ENCODE measurements at places on chromosomes 5 and 9.

DNA sequence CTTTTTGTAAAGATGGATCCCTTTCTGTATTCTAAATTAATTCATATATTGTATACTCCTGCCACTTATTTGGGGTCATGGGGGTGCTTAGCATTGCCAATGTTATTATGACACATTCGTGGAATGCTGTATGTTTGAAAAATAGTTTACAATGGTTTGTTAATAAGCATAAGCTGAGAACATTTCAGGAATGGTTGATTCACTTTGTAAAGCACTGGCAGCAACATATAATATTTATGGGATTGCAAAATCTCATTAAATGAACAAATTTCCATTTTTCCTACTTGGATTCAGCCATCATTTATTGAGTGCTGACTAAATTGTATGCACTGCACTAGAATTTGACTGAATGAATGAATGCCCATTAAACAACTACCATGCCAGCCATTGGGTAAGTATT lies 215.2 kb upstream of the KLF4 start:
- no peak for DNase-seq

- peak; percentile 72 for DNase-seq
These were observed 76.6 kb upstream of the SPTLC1 start for GRCh38 chr9:92191801-92192200.

GRCh38 chr9:116365056-116365471 lies 211.5 kb downstream of the PAPPA start:
- peak; percentile 71 for DNase-seq

DNA sequence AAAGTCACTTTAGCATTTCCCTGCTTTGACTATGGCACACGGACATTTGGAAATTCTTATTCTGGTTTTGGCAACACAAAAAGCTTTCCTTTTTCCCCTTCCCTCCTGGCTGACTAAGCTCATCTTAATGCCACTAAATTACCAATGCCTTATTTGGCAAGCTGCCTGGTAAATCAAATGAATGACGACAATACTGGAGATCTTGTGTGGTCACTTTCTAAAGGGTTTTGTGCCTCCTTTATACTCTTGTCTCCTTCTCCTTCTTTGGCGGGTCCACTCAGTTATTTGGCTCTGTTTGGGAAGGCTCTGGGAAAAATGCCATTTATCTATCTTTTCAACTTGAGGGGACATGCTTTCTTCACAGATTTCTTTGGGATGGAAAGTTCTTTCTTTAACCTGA lies 34.9 kb downstream of the SH3GL2 start:
- peak; percentile 12 for DNase-seq

DNA sequence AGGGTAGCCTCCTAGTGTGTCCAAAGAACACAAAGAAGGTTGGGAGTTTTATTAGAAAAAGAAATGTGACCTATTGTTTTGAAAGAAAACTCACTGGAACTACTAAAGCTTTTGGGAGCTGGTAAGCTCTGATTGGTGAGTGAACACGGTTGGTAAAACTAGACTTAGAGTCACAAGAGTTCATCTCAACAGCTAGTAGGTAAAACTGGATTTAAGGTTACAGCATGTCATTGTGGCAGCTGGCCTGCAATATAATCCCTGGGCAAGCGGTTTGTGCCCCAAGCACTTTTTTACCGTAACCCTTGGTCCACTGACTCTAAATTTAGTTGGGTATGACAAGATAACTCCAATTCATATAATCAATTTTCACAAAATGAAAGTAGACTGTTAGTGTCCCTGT lies 47.4 kb downstream of the UBAP2 start:
- DNase-seq = no peak

DNA sequence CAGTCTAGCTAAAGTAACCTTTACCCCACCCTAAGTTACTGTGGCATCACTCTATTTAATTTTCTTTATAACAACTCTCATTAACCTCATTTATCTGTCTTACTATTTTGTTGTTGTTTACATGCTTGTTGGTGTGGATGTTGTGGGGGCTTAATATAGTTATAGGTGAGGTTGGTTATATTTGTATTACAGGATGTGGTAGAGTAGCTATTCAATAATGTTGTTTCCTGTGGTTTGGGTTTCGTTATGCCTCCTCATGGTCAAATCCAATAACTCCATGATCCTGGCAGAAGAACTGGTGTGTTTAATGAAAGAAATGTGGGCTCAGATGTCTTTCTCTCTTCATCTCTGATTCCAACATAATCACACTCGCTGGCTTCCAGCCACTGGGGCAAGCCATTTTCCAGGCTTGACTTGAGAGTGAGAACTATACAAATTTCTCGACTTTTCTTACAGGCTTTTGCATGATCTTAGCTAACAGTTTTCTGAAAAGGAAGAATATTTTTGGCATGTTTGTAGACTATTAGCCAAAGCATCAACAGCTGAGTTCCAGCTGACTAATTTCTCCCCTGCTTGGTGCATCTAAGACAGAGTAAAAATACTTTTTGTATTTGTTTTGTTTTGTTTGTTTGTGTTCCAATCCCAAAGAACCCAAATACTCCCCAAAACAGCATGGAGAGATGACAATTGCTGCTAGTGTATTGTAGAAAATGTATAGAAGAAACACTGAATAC lies 303.7 kb upstream of the PAPPA start:
- DNase-seq = peak; percentile 55

DNA sequence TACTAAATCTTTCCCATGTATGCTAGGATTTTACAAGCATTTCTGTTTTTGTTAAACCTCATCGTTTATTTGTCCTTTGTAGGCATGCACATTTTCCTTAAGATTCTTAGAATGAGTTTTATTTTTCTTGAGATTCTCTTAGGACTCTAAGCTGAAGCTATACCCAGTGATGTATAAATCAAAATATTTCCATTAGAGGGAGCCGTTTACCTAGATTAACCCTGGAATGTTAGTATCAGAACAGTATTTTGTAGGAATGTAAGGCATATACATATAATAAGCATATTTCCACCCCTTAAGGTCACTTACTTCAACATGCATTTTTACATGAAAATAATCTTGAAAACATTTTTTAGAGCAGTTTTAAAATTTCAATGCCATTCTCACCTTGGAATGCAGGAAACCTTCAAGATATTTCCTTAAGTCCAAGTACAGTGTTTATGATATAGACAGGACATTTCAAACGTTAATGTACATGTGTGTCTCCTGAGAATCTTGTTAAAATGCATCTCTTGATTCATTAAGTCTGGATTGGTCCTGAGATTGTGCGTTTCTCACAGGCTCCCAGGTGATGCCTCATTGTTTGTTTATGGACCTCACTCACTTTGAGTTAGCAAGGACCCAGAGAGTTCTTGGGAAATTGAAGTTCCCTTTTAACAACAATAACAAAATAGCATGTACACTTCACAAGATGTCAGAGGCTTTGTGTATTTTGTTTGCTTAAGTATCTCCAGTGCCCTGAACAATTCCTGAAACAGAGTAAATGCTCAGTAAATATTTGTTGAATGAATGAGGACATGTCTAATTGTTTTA lies 34.9 kb upstream of the FCHO2 start:
- peak; percentile 55 for DNase-seq

GRCh38 chr5:157263496-157264090 lies 2.3 kb upstream of the CYFIP2 start:
- DNase-seq = no peak

GRCh38 chr9:27485158-27485557 lies 38.9 kb upstream of the IFNK start:
- DNase-seq = no peak

GRCh38 chr5:11468334-11469039 lies 435.8 kb downstream of the CTNND2 start:
- no peak for DNase-seq

DNA sequence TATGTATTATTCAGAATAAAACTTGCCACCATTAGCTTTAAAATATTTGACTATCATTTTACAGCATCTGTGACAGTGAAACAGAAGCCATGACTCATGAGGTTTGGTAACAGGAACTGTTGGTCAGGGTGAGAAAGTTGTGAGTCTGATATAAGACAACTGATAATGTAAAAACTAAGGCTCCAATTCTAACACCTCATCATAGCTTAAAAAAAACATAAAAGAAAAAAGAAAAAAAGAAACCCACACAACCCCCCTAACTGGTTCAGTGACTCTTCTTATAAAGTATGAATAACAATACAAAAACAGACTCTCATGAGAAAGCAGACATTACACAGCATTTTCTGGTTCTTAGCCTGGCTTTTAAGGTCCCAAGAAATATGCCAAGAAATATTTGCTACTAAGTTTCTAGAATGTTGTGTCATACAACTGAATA lies 85.8 kb downstream of the MRPS27 start:
- DNase-seq = peak; percentile 79

- DNase-seq = no peak
These were observed 92.0 kb downstream of the OTULIN start for GRCh38 chr5:14756478-14756877.
